NCI-H524 (cell line): ENCODE measurements at places on chromosomes 7 and 10.

DNA sequence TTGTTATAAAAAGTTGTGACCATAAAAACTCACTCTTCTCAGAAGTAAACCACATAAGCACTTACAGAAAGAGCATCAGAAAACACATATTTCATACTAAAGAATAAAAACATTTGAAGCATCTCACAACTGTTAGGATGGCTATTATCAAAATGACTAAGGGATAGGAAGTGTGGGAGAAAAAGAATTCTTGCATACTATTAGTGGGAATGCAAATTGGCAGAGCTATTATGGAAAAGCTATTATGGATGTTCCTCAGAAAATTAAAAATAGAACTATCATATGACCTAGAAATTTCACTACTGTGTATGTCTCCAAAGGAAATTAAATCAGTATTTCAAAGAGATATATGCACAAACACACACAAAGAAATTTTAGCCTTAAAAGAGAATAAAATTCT, 25.2 kb upstream of the POT1 start:
- DNase-seq = no peak

DNA sequence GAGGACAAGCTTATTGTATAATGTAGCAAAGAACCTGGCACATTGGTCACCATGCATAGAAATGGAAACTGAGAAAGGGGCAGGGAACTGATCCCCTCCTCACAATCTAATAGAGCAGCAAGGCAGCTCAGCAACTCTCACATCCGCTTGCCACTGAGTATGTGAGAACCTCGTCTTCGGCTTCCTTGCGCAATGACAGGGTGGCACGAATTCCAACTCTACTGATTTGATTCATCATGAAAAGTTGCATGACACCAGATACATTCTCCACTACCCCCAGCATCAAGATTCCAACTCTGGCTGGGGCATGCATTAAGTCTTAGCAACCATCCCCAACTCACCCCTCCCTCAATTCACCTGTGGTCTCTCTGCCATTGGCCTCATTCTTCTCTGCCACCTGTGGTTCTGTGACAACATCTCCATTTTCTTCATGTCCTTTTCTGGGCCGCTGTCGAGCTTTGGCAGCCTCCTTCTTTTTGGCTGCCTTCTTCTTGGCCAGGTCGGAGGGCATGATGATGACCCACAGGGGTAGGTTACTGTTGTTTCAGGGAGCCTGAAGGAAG, 976 bp downstream of the ABCF2 start:
- no peak for DNase-seq

DNA sequence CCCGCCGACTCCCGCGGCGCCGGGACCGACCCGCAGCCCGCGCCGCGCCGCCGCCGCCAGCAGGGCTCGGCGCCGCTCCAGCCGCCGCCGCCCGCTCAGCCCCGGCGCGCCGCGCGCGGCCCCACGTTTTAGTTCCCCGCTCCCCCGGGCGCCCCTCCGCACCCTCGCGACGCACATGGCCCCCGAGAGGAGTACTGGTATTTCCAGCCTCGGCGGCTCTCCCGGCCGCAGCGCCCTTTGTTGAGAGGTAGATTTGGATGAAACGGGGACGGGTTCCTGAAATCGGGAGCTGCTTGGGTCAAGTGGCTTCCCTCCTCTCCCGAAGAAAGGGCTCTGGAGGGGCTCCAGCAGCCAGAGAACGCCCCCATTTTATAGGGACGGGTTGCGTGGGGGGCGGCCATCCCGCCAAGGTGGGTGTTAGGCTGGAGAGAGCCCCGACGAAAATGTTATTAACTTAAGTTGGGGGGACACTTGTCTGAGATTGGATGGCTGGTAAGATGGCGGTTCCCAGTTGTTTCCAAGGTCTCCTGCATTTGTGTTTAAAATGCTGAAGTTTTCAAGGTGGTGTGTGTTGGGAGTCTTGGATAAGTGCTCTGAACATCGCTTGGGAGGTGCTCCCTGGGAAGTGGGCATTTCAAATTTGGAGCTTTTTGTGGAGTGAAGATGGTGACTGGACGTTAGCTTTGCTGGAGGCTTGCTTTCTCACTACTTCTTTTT, 1.2 kb downstream of the BMI1 start:
- DNase-seq = no peak

DNA sequence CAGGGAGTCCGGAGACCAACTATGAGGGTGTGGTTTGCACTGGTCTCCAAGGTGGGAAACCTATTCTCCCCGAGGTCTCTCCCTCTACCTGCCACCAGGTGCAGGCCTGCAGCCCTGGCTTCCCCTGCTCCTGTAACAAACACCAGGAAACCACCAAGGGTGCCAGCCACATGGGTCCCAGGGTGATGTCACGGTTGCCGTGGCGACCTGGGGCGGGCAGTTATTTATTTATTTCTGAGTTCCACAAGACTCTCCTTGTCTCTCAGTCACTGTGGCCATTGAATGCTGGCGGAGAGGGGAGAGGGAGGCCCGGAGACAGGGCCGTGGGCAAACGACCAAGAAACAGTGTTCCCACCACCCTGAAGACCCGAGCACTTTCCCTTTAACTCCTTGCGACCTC, 27.0 kb downstream of the MMD2 start:
- no peak for DNase-seq

- no peak for DNase-seq
Measured at GRCh38 chr10:100724531-100725027, 20.8 kb upstream of the PAX2 start.

- no peak for DNase-seq
Measured at GRCh38 chr7:50397971-50398324, 52.2 kb downstream of the FIGNL1 start.

DNA sequence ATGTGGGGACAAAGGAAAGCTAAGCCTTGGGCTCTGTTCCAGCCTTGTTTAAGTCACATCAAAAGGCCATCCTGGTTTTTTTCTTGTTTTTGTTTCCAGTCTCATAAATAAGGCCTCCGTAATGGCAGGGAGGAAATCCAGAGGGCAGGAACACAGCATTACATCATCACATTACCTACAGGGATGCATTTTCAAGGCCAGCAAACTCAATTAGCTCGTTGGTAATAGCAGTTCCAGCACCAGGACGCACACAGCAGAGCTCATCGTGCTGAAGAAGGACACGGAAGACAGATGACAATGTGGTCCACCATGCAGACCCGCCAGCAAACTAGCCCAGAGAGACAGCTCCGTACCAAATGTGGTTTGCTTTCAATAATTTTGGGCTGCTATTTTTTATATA, 1209.2 kb downstream of the TYW1 start:
- DNase-seq = no peak

DNA sequence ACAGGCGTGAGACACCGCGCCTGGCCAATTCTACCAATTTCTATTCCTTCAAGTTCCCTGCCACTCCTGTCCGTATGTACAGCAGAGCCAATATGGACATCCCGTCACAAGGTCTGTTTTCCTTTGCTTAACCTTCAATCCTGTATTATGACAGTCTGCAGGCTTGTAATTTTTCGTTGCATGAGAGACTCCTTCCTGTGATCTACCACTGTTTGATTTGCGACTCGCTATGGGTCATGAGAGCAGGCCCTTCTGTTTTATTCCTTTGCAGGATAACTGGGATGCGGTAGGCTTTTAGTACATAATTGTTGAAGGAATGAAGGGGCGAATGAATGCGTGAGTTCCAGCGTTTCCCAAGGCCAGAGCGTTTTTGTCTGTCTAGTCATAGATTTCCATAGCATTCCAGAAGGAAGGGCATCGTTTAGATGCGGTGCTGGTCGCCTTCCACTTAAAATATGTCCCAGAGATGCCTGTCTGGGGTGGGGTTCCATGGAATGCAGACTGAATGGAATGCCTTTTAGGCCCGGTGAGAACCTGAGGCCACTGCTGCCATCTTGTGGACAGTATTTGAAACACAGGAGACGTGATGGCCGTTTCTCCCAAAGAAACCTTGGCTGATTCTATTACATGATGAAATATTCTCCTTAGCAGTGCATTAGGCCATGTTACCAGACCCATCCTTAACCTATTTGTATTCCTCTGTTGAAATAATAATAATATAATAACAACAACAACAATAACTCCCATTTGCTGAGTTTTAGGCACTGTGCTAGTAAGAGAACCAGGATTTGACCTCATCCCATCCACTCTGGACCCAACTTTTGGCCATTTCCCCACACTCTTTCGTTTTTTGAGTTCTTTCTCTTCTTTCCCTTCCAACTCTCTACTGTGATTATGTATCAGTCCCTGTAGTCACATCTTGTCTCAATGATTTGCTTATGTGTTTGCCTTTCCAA, 193.2 kb downstream of the MYOF start:
- no peak for DNase-seq

DNA sequence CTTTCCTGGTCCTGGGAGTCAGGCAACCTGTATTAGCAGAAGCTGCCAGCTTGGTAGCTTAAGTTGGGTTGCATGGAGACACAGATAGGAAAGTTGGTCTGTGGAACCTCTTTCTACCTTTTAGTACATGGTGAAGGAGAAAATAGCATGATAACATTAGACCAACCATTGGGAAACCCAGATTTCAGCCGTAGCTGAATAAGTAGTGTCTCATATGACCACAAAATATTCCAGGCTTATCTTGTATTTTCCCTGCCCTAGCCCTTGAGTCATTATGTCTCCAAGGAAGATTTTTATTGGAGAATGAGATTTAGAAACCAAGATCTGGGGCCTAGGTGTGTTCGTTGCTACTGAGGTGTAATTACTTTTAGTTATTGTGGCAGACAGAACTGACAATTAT, 67.2 kb downstream of the CCSER2 start:
- DNase-seq = no peak

- no peak for DNase-seq
Measured at GRCh38 chr10:14500172-14500765, 169.5 kb upstream of the FRMD4A start.

DNA sequence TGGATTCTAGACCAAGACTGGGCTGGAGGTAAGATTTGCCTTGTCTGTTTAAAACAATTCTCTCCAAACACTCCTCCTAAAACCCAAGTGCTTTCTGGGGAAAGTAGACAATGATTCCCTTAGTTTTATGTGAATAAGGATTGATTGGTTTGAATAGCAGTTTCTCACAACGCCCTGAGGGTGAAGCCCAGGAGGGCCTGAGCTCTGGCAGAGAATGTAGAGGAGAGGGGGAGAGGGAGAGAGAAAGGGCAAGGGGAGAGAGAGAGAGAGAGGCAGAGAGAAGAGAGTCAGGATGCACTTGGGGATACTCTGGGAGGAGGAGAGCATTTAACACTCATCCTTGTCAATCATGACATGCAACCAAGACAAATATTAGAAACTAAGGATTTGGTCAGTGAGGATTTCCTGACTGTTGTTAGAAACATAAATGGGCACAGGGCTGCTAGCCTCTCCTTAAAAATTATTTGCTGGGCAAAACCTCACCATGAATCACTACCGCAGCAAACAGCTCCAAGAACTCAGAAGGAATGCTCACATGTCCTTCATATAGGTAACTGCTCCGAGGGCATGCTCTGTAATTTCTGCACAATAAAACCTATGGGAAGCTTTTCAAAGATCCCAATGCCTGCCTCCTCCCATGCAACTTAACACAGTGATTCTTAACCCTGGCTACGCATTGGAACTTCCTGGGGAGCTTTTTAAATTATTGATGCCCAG, 55.2 kb upstream of the RAPGEF5 start:
- no peak for DNase-seq

- no peak for DNase-seq
Measured at GRCh38 chr10:46079831-46080585, 33.9 kb upstream of the MSMB start.

GRCh38 chr7:13433946-13434345, 555.5 kb downstream of the ETV1 start:
- DNase-seq = no peak

- peak; percentile 22 for DNase-seq
Measured at GRCh38 chr10:72690071-72690755, 1.7 kb upstream of the MCU start.

- DNase-seq = no peak
Measured at GRCh38 chr10:36211856-36212255, 569.8 kb upstream of the FZD8 start.

DNA sequence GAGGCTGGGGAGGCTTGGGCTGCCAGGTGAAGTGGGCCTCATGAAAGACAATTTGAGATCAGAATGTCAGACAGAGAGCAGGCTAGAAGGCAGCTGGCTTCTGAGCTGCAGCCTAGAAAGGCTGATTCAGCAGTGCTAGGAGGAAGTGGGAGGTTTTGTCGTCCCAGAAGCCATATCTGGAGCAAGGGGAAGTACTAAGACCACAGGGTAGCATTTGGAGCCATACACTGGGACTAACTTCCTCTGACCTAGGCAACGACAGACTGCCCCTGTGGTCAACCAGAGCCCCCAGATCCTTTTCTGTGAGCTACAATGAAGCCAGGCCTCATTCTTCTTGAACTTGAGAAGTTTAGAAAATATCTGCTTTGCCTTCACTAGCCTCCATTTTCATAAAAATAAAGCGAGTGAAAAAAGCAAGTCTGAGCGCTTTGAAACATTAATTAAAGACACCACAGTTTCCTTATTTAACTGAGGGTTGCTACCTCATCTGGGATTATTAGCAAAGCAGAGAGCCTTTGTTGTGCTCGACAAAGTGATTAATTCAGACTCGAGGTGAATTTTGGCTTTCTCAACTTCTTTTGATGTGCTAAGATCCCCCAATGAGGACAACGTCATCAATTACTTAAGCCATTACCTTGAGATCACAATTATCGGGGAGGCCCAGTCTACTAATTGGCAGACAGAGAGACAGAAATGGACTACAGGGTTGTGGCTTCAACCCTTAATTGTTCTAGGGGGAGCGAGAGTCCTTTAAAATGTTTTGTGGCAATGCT, 26.6 kb downstream of the TBXAS1 start:
- no peak for DNase-seq

DNA sequence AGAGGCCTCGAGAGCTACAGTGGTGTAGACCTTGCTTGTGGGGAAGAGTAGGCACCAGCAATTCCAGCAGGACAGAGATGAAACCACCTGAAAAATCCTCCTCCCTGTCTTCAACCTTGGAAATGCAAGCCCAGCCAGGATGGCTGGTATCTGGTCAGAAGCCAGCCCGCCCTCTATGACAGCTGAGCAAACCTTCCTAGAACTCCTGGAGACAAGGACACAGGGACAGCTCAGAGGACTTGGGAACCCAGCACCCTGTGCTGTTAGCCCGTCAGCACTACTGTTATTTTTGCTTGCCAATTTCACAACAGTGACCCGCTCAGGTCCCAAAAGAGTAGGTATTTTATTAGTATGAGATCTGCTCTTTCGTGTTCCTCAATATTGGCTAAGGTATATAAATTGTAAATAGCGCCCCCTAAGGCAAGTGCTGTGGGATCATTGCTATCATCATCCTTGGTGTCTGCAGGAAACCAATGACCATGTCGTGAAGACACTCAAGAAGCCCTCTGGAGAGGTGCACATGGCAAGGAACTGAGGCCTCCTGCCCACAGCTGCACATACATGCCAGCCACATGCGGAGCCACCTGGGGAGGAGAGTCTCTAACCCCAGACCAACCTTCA, 156.5 kb upstream of the CHST15 start:
- DNase-seq = no peak

DNA sequence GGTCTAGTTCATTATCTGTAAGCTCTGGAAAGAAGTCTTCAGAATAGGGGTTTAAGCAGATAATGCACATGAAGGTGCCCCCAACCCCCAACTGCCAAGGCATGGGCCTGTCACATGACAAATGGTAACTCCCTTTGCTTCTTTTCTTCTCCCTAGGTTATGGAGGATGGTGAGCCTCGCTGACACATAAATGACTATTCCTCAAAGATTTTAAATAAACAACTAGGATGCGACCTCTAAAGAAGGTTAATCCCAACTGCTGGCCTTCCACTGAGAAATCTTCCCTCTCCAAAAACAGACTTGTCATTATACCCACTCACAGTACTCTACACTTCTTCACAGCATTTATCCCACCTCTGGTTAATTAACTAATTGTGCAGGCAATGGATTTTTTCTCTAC, 75.7 kb upstream of the FAM133B start:
- DNase-seq = no peak

GRCh38 chr10:117504562-117504961, 38.0 kb upstream of the EMX2 start:
- no peak for DNase-seq

GRCh38 chr10:44473146-44473545, 88.2 kb upstream of the CXCL12 start:
- DNase-seq = no peak
